Nucleus accumbens (tissue), 56 donors: ENCODE measurements at places on chromosomes 1 and 21.
A peak's percentile ranks its signal among the peaks of the same experiment; 100 is the strongest.

GRCh38 chr1:53585565-53585964, 126.4 kb downstream of the DMRTB1 start:
- DNase-seq, result no peak

- DNase-seq, result no peak
Measured at GRCh38 chr1:112507921-112508277, 866 bp upstream of the WNT2B start.

DNA sequence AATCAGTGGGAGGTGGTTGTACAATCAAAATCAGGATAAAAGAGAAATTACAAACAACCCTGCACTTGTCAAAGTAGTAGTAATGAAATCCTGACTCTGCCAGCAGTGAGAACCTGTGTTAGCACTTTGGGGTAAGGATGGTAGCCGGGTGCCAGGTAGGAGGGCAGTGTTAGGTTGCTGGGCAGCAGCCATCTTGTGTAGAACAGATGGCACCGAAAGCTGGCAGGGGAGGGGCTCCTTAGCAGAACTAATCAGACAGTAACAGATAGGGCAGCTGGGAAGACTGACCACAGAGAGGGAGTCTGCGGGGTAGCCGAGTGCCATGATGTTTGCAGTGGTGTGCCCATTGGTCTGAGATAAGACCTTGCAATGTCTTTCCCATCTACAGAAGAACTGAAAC, 137.3 kb downstream of the SDCCAG8 start:
- no peak for DNase-seq

DNA sequence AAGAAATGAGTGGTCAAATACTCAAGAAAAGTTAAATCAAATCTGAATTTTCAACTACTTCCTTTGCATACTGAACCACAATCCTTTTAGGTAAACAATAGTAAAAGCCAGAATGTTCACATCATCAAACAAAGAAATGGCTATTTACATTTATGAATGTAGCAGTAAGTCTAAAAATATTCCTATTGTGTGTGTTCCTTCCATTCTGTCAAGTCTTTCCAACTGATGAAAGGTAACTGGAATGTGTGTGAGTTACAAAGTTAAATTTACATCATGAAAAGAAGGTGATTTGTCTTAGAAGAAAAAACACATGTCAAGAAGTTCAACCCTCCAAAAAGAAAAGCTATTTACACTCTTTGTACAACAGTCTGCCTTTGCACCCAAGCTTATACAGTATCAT, 203.1 kb downstream of the SIPA1L2 start:
- no peak for DNase-seq

- DNase-seq, result no peak
Measured at GRCh38 chr1:179807291-179807690, 64.2 kb downstream of the FAM163A start.

DNA sequence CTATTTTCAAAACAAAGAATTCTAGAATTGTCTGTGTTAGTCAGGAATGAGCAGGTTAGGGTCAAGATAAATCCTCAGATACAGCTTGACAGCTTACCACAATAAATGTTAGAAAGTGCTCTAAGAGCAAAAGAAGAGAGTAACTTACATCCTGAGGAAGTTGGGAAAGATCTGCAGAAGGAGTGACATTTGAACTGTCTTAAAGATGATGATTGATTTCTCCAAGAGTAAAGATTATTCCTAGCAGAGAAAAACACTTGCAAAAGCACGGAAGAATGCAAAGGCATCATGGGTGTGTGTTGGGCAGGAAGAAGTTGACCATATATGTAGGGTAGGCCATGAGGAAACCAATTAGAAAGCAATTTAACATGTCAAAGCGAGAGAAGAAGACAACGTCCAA, 175.4 kb downstream of the LRRC7 start:
- no peak for DNase-seq

GRCh38 chr1:247337250-247337746, 5.6 kb upstream of the ZNF496 start:
- no peak for DNase-seq

GRCh38 chr1:185864331-185864730, 130.1 kb downstream of the HMCN1 start:
- DNase-seq, result no peak

DNA sequence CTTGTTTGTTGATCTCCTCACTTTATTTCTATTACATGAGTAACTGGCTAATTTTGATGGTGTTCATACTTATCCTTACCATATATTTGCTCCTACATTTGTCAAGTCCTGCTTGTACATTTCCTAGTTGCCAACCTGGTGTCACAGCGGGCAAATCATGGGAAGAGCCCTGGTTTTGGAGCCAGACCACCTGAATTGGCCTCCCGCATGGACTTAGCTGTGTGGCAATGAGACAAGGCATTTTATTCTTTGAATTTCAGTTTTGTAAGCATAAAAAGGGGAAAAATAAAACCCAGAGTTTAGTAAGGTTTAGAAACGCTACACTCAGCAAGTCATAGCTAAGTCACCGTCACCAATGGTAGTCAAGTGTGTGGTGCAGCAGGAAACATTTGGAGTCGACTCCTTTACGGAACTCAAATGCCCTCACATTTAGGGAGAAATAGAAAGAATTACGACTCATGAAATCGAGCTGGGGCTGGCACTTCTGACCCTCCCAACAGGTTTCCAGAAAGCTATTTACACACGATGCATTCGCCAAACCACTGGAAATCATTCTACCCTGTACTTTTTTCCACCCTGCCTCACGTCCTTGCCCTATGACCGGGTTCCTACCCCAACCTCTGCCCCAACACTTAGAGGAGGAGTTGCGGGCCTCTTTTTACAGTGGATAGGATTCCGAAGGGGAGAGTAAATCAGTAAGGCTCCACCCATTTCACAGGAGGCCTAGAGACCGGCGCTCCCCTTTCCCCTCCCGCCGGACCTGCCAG, 492 bp upstream of the PGM1 start:
- no peak for DNase-seq

- DNase-seq, result peak; percentile 1
Measured at GRCh38 chr1:64743954-64744491, 852 bp upstream of the RAVER2 start.

GRCh38 chr1:98979463-98979862, 25.2 kb downstream of the PLPPR5 start:
- no peak for DNase-seq

DNA sequence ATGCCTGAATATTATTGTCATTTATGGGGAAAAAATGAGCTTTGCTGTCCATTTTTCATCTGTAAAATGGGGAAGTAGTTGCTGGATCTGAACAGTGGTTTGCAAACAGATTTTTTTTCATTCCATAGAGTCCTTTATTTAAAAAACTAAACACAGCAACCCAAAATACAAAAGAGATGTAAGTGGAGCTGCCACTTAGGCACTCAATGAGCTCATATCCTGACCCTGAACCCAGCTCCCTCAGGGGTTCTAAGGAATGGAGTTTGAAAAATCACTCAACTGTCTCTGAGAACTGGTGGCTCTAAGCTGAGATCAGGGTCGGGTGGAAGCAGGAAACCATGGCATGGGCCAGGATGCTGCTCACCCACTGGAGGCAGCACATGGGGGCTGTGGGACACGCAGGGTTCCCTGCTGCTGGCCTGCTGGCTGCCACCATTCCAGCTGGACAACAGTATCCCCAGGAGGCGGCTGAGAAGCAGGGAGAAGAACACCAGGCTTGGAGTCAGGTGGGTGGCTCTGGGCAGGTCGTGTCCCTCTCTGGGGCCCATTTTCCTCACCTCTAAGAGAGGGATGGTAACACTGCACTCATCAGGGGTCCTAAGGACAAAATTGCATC, 9.6 kb upstream of the ECE1 start:
- DNase-seq, result no peak

DNA sequence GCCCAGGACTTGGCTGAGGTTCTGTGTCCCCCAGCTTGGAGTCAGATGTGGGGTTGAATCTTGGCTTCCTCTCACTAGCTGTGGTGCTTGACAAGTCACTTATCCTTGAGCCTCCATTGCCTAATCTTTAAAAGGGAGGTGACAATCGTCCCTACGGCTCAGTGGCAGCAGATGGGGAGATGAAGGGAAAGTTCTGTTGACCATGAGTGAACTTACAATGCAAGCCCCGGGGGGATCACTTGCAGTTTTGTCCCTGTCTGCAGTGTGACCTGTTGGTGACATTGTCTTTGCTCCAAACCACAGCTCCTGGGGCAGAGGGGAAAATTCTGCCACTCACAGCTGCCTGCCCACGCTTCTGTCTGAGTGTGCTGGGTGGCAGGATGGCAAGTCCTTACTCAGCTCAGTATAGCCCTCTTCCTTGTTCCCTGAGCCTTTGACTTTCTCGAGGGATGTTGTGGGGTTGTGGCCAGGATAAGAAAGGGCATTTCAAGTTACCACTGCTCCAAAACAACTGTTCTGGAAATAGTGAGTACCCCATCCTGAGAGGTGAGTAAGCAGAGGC, 1.7 kb downstream of the PCSK9 start:
- no peak for DNase-seq

DNA sequence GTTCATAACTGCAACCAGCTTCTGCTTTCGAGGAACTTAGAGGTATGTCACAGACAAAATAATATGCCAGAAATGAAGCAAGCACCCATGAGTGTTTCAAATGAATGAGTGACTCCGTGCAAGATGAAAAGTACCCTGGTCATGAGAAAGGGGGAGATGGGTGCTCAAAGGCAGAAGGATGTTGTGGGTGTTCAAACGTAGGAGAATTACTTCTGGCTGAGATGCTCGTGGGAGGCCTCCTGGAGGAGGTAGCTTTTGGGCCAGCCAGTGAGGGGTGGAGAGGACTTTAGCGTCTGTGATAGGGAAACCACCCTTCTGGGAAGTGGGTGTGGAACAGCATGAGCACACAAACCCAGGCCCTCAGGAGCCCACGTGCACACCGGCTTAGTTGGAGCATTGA, 113.8 kb downstream of the SYF2 start:
- DNase-seq, result no peak

DNA sequence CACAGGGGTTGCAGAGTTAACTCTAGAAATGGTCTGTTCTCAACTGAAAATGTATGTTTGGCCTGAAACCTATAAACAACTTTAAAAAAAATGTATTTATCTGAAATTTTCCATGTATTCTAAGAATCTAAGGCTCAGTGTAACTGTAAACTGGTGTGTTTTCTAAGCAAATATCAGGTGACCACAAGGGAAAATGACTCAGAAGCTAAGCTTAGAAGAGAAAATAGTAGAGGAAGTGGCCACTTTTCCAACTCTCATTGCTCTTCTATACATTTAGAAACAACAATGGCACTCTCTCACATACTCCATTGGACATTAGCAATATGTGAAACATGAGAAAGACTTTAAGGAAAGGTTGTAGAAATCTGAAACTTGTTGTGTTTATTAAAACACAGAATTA, 7.5 kb downstream of the TNFSF18 start:
- DNase-seq, result no peak

GRCh38 chr1:178825167-178825566, 45.7 kb downstream of the ANGPTL1 start:
- no peak for DNase-seq

DNA sequence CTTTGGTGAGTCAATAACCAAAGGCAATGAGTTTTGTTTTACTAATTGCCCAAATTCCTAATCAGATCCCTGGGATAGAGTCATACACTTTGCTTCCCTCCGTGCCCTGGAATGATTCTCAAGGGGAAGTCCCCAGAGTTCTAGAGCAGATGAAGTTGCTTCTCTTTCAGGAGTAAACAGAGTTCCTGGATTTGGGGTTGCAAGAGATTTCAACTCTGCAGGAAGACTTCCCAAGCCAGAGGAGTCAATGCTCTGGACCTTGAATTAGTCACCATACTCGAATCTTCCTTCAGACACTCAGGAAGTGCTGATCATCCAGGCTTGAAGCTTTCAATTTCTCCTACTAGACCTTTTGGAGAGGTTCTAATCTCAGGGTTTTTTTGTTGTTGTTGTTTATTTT, 39.6 kb downstream of the FCER1A start:
- DNase-seq, result no peak

- DNase-seq, result no peak
Measured at GRCh38 chr1:201192261-201192788, 1.7 kb downstream of the IGFN1 start.

DNA sequence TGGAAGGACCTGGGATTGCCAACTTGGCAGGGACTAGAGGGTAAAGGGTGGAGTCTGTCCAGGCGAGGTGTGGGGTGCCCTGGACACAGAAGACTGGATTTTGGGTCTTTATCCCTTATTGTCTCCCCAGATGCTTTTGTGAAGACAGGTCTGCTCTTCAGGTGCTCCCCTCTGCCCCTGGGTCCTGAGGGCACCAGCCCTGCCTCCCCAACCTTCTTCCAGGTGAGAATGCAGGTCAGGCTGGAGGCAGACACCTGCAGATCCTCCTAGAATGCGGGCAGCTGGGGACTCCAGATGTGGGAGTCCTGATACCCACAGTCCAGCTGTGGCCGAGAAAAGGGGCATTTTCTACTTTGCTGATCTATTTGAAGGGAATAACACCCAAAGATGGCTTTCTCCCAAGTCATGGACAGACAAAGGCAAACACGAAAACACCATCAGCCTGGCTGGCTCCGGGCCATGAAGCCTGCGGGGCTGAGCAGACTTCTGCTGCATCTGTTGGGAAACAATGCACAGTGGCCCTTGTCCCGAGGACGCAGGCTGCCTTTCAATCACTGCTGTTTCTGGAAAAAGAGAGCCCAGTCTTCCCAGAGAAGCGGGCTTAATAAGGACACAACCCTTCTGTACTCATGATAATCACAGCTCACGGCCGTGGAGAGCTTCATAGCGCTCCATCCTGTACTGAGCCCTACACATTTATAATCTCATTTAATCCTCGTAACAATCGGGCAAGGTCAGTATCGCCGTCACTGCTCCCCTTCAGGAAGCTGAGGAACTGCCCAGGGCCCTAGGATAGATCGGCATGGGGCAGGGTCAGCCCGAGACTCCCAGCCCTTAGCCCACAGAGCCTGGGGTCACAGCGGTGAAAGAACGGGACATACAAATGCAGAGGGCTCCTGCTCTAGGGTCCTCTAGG, 62.0 kb upstream of the ABCG1 start:
- DNase-seq, result peak; percentile 93

DNA sequence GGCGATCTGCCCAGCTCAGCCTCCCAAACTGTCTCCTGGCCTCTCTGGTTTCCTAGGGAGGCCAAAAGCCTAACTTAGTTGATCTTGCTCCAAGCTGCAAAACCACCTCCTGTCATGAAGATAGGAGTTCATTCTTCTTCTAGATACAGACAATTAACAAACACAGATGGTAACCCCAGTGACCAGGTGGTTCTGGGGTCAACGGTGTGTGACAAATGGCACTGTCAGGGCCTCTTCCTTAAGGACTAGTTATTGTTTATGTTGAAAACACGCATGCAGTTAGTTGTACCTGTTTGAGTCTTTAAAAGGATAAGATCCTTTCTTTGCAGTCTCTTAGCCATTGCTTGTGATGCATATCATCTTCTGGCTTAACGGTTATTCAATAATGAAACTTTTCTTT, 4.6 kb upstream of the UMODL1 start:
- DNase-seq, result no peak

- DNase-seq, result no peak
Measured at GRCh38 chr1:192916021-192916420, 107.2 kb downstream of the RGS2 start.
